ENCODE measurements at places on chromosomes 12 and 14. TPM values are rescaled to one million over a fixed set of nuclear protein-coding genes. Genes with fewer than 3 reads are reported as not detected.

DNA sequence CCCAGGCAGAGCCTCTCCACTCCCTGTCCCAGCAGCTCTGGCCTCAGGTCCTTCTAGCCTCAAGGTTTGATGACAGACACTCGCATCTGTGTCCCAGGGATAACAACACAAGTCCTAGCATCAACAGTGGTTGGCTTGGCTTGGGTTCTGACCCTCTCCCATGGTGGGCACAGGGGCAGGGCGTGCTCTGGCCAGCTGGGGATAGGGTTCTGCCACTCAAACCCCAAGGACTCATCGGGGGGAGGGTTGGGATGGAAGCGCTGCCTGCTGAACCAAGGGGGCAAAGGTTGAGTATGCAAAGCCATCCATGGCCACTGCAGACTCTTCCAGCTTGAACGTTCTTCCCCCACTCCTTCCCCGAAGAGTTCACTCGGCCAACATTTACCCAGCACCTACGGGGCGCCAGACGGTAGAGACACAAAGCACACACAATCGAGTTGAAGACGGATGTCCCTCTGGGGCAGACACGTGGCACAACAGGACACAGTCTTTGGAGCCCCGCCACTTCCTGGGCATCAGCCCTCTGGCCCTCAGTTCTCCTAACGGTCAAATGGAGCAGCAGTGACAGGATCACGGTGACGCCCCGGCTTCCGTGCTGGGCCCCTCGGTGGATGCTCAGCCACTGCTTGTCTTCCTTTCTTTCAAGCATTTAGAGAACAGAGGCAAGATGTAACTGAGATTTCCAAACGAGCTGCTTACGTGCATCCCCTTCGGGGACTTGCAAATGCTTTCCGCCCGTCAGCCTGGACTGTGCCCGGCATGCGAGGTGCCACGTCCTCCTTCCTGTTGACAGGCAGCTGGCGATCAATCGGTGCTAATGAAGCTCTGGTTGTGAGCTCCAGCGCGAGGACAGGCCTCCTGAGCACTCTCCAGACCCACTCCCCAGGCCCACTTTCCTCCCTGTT lies 42.6 kb downstream of the DLK1 start:
- DNase-seq = no peak

DNA sequence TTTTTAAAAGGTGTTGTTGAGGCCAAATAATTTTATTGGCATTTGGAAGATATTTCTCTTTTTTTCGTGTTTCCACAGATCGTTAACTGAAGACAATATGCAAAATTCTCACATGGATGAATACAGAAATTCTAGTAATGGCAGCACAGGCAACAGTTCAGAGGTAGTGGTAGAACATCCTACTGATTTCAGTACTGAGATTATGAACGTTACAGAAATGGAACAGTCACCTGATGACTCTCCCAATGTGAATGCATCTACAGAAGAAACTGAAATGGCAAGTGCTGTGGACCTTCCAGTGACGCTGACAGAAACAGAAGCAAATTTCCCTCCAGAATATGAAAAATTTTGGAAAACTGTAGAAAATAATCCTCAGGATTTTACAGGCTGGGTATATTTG lies 11.2 kb downstream of the PRPF39 start:
- no peak for DNase-seq

GRCh38 chr14:88029500-88029899 lies 24.6 kb downstream of the GPR65 start:
- DNase-seq = no peak

DNA sequence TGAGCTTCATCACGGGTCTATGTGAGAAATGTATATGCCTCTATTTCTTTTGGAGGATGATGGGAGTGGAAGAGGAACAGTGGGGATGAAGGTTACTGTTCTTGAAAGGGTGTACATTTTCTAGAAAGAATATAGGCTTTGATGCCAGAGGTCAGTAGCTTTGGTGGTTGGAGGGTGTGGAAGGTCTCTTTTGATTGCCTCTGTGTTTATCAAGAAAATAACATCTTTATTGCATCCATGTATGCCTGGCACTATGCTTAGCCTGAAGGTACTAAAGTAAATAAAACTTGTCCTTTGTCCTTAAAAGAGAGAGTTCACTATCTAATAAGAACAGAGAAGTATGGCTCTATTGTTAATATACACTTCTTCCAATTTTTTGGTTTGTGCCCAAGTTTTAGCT lies 201.8 kb downstream of the NUBPL start:
- DNase-seq = no peak

- no peak for DNase-seq
These were observed 17.4 kb downstream of the CMKLR1 start for GRCh38 chr12:108321688-108322087.

PPP1R1A gene
- not detected for total RNA-seq

SLC39A5 gene
- 10.7 TPM for total RNA-seq

SMIM41 gene
- total RNA-seq = not detected
